ENCODE measurements at places on chromosomes 4 and X. TPM values are rescaled to one million over a fixed set of nuclear protein-coding genes. Genes with fewer than 3 reads are reported as not detected.
A peak's percentile ranks its signal among the peaks of the same experiment; 100 is the strongest.

GRCh38 chrX:18210470-18210869 is 10.2 kb downstream of the BEND2 start:
- peak; percentile 34 for DNase-seq

DNA sequence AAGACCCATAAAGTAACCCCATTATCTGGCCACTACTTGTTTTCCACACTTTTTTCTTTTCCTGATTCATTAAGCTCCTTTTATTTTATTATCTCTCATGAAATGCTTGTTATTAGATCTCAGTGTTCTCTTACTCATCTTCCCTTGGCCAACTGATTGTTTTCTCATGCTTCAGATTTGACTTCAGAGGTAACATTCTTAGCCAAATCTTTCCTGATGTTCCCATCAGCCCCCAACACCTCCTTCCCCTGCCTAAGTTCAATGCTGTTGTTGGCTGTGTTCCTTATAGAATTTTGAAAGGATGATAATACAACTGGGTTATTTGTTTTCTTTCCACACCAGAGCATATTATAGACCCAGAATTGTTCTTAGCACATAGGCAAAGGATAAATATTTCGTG is 75.6 kb downstream of the BMPR1B start:
- DNase-seq = no peak

GRCh38 chrX:69228732-69229131 is 63.5 kb upstream of the PJA1 start:
- DNase-seq = peak; percentile 66

DNA sequence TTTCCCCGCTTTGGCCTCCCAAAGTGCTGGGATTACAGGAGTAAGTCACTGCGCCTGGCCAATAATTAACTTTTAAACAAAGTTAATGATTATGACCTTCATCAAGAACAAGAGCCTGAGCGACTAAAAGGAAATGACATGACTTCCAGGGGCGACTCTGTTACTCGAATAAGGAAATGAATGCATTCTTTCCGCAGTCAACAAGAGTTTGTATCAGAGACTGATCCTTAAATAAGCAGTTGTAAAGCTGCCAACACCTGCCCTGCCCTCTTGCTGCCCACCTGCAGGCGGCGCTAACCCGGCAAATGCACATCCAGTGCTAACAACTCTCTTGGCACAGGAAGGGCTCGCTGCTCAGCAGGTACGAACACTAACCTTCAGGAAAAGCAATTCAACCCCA is 27.3 kb downstream of the WDR1 start:
- DNase-seq = no peak

- DNase-seq = no peak
Measured at GRCh38 chr4:172758586-172759340, 409.8 kb upstream of the GALNT7 start.

GRCh38 chrX:53642337-53642736 is 44.2 kb downstream of the HUWE1 start:
- no peak for DNase-seq

GRCh38 chr4:1576961-1577821 is 106.9 kb downstream of the FAM53A start:
- DNase-seq = peak; percentile 81

DNA sequence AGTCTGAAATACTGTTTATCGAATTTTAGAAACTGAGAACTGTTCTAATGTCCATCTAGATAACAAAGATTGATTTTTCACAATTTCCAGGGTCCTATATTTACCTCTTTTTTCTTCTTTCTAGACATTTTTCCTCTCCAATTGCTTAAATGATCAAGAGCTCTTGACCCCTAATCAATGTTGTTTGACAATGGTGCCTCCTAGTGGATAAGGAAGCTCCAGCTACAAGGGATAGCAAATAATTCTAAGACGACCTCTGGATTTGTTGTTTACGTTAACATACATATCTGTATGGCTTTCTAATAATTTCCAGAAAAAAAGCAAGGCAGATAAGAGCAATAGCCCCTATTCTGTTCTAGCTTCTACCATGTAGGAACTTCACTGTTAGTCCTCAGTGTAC is 35.8 kb downstream of the GPR82 start:
- no peak for DNase-seq

The LAS1L gene
- 19.6 TPM for total RNA-seq

The SUPT20HL2 gene
- not detected for total RNA-seq

The SHROOM2 gene
- 6.2 TPM for total RNA-seq

The SNX12 gene
- total RNA-seq = 69.2 TPM

The GSX2 gene
- total RNA-seq = not detected
